ENCODE measurements at places on chromosomes 5 and 9.

DNA sequence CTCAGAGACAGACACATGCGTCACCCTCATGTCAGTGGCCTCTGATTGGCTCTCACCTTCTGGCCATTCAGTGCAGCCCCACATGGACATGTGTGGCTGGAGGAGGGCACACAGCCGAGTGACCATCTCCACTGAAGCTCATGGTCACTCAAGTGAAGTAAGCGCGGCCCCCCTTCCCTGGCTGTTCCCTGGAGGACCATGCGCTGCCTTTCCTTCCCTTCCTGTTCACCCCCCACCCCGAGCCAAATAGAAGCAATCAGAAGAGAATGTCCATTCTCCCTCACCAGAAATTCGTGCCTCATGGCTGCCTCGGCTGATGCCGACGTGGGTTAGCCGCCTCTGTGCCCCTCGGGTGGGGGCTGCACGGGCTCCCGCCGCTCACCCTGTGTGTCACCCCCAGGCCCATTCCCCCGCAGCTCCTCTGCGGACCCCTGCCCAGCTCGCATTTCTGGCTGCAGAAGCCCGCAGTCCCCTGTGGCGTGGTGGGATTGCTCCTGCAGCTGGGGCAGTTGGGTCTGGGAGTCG is 12.5 kb upstream of the COL5A1 start:
- no peak for DNase-seq

DNA sequence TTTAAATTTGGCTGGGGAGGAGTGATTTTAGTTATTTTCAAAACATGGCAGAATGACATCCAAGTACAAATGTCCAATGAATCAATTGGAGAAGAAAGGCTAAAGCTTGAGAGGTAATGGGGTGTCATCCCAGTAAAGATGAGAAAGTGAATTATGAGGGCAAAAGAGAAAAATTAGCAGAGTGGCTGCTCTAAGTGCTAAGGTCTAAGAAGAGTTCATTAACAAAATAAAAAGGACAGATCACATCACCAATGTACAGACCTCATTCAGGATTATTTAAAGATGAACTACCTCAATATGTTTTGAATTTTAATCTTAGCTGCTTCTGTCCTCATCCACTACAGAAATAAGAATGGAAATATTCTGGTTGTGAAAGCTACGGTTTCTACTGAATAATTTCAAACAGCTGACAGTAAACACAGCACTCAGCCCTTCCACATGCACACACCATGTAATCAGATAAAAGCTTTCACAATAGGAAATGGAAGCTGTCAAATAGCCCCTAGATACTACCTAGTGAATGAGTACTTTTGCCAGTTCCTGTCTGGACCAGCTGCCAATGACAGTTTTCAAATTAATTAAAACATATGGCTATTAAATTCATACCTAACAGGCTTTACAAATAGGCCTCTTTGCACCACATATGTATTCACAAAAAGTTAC is 171.5 kb downstream of the SSBP2 start:
- peak; percentile 25 for DNase-seq

- peak; percentile 38 for DNase-seq
These were observed 5.0 kb upstream of the RHOBTB3 start for GRCh38 chr5:95725937-95726810.

DNA sequence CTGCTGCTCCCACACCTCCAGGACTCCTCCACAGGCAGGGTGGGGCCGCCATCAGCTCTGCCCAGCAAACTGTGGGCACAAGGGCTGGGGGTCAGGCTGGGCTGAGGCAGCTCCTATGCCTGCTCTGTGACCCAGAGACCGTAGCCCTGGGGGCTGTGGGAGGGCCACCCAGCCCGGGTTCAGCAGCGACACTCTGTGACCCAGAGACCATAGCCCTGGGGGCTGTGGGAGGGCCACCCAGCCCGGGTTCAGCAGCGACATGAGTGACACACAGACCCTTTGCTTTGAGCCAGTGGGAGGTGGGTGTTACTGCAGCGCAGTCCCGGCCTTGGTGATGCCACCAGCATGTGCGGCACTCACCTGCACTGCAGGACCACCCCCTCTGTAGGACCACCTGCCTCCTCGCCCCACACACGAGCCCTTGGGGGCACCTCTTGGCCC is 118.9 kb upstream of the LPCAT1 start:
- DNase-seq = no peak

DNA sequence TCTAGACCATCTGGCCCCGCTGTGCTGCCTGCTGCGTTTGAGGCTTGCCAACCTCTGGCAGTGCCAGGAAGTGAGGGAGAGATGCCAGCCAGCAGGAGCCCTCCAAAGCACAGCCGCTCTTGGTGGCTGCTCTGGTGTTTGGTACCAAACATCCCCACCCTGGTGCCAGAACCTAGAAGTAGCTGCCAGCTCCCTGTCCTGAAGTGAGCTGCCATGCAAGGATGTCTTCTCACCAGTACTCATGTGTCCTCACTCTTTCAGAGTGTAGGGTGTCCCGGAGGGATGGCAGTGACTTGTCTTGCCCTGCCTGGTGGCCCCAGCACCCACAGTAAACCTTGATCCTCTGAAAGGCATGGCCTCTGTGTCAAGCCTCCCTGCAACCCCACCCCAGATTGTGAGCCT is 43.4 kb downstream of the AMBP start:
- DNase-seq = no peak

GRCh38 chr9:130034570-130034969 is 8.4 kb downstream of the FNBP1 start:
- DNase-seq = peak; percentile 63

DNA sequence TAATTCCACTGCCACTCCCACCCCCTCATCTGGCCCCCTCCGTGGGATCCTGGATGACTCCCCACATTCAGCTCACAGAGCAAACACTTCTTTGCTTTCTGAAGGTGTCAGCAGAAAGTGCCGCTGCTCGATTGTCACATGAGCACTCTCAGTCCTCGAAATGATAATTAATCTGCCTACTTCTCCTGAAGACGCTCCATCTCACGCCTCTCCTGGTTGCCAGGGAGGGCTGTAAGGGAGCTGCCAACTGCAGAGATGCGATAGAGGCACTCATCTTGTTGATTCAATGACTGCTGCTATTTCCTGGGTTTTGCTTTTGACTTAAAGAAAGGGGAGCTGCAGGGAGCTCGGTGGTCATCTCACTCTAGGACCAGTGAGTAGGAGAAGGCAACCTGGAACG is 206.5 kb downstream of the DAB2IP start:
- no peak for DNase-seq

DNA sequence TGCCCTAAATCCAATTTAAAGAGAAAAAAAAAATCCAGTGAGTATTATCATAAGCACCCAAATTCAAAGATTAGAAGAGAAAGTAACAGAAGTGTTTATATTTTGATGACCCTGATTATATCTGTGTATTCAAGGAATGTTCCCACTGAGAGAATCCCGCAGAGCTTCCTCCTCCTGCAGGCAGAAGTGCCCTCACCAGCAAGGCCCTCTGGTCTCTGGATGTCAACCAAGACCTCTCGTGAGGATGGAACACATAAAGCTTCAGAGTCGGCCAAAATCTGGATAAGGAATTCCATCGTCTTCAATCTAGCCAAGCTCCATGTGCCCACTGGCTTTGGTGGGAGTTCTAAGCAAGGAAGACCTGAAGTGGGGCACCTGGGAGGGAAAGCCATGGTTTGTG is 18.1 kb downstream of the PTCH1 start:
- DNase-seq = no peak

- no peak for DNase-seq
These were observed 1.4 kb upstream of the CEL start for GRCh38 chr9:133060417-133060841.

DNA sequence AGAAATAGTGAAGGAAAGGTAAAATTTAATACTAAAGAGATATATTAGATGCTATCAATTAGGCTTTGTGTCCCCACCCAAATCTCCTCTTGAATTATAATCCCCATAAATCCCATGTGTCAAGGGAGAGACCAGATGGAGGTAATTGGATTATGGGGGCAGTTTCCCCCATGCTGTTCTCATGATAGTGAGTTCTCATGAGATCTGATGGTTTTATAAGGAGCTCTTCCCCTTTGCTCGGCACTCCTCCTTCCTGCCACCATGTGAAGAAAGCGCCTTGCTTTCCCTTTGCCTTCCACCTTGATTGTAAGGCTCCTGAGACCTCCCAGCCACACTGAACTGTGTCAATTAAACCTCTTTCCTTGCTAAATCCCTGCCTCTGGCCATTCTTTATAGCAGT is 697.0 kb upstream of the RGMB start:
- no peak for DNase-seq

GRCh38 chr9:90834828-90835595 is 33.4 kb downstream of the SYK start:
- DNase-seq = no peak

DNA sequence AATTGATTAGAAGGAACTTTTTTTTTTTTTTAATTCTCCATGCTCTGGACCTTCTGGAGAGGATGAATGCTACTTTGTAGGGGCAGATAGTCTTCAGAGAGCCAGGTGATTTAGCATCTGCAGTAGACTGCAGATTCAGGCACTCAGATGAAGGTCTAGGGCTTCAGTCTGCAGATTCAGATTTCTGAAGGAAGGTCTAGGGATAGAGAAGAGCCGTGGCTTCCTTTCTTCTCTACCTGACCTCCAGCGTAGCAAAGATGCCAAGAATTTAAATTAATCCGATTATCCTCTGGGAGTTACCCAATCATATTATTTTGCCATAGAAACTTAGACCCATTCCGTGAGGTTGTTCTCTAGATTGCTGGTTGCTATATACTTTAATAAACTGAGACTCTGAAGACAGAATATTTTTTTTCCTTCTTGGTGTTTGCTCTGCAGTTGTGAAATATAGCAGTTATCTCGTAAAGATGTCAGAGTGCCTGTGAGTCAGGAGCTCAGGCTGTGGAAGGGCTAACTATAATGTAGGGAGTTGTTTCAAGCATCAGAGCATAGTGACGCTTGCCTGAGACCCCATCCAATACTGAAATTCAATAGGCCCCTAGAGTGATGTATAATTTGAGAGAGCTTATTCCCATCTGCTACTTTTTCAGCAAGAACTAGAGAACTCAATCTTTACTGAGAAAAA is 132.7 kb upstream of the SLC12A2 start:
- DNase-seq = no peak

GRCh38 chr5:109249126-109249525 is 160.6 kb downstream of the PJA2 start:
- no peak for DNase-seq

DNA sequence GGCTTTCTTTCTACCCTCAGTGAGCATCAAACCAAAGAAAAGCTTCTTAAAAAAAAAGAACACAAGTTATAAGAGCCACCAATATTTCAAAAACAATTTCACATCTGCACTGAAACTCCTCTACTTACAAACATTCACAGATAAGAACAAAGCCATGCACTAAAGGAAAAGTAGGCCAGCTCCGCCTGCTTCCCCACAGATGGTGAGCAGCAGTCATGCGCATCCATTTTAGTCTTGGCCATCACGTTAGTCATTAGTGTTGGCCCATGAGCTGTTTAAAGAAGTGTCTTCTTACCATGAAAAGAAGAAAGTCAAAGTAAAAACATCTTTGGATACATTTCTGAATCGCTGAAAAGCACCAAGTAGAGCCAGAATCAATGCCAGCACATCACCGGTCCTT is 40.0 kb upstream of the SMIM23 start:
- DNase-seq = no peak

DNA sequence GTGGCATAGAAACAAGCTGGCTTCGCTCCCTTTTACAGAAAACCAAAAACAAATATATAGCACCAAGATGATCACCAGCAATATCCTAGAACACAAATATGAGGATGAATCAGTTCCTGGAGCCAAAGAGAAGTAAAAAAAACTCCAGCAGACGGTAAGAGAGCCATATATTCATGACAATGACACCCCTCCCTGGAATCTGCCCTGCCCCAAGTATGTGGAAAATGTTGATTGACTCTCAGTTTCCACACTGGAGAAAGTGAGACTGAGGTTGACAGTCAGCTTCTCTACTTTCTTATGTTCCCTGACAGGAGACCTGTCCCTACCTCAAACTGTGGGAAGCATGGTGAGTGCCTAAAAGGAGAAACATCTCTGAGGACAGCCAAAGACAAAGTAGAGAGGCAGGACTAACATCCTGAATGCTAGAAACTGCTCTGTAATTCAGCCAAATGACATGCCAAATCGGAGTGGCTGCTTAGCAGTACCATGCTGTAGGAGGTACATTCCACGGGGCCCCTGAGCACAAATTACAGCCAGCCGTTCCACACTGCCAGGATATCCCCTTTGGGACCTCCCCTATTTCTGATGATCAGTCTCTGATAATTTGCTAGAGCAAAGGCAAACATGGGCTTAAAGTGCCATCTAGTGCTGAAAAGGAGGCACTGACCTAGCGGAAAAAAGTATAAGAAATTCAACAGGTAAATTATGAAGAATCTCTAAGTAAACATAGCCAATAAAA is 424.0 kb upstream of the RGMB start:
- DNase-seq = peak; percentile 52

GRCh38 chr5:128052780-128053179 is 30.8 kb upstream of the SLC12A2 start:
- no peak for DNase-seq

DNA sequence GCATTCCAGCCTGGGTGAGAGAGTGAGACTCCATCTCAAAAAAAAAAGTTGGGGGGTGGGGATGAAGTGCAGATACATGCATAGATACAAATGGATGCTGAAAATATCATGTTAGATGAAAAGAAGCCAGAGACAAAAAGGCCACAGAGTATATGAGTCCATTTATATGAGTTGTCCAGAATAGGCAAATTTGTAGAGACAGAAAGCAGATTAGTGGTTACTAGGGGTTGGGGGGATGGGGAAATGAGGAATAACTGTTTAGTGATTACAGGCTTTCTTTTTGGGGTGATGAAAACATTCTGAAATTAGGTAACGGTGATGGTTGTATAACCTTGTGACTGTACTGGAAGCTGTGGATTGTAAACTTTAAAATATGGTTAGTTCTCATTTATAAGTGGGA is 13.8 kb upstream of the LHFPL2 start:
- DNase-seq = no peak

DNA sequence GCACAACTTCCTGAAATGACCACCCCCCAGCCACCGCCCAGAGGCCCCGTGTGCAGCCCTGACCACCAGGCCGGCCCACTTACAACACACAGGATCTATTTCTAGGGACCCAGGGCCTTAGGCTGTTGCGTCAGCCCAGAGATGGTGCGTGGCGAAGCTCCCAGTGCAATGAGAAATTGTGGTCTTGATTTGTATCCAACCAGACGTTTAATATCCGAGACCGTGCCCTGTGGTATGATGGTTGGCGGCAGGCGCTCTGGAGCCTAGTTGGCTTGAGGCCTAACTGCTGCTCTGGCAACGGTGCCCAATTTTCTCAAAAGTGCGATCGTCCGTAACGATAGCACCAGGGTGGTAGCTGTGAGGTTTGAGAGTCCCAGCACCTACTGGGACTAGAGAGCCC is 32.6 kb upstream of the SLC6A19 start:
- no peak for DNase-seq

DNA sequence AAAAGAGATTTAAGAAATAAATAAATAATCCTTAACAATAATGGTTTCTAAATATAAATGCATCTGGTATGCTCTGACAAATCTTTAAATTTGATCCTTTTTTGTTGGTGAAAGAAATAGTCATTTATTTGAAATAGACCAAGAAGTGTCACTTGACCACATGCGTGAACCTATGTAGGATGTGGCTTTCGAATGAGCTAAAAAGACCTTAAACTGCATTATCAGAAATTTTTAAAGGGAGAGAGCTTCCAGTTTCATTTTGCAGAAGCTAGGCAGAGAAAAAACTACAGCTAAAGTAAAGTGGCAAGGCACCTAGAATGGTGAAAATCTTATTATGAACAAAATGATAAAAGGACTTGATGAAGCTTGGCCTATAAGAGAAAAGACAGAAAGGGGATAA is 309.2 kb upstream of the EFNA5 start:
- no peak for DNase-seq
